ENCODE measurements at places on chromosomes 1 and 21.

DNA sequence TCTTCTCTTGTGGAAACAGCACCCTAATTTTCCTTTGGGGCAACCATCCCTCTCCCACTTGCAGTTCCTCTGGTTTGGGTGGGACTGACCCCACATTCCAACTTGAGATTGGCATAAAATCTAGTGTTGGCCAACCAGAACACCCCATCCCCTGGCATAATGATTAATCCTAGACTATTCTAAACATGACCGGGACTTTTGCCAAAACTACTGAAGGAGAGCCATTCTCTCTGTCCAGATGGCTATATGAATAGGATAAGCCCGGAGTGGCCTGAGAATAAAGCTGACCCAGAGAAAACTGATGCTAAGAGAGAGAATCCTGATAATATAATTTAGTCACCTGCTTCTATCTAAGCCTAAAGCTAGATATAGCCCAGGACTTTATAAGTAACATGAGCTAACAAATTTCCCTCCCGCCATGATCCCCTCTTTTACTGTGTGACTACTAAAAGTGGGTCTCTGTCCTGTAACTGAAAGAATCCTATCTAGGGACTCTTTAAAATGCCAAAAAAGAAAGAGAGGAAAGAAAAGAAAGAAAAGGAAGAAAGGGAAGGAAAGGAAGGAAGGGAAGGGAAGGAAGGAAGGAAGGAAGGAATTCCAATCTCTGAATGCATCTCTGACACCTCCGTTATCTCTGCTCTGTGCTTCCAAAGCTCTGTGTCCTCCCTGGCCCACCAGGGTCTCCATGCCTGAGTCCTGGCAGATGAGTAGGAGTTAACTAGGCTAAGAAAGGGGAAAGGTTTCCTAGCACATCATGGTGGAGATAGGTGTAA lies 28.0 kb upstream of the NRDC start:
- no peak for DNase-seq

DNA sequence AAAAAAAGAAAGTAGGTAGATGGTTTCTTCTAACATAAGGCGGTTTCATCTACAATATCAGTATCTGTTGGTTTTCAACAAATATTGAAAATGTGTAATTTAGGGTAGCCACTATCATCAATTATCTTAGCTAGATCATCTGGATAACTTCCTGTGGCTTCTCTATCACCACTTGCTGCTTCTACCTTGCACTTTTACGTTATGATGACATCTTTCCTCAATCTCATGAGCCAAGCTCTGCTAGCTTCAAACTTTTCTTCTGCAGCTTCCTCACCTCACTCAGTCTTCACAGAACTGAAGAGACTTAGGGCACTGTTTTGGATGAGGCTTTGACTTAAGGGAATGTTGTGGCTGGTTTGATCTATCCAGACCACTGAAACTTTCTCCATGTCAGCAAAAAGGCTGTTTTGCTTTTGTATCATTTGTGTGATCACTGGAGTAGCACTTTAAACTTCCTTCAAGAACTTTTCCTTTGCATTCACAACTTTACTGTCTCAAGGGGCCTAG lies 144.9 kb upstream of the HP1BP3 start:
- peak; percentile 4 for DNase-seq

GRCh38 chr1:3349161-3349967 lies 105.1 kb upstream of the ARHGEF16 start:
- DNase-seq, result no peak

DNA sequence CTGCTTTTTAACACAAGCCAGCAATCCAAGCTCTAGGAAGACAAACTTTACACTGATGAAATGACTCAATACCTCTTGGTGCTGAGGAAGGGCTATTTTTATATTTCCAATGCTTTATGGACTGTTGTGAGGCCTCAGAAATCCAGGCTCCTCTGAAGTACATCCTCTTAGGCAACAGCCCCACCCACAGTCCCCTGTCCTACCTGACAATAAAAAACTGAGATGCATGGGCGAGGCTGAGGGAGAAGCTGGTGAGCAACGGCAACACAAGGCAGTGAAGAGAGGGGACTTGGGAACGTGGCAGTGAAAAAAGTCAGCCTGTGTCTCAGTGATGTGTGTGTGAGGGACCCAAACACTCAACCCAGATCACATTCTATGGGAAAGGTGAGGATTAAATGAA lies 10.1 kb upstream of the CPT2 start:
- DNase-seq, result no peak

GRCh38 chr1:36696261-36696940 lies 213.7 kb upstream of the CSF3R start:
- DNase-seq, result no peak

Measured in CD8-positive, alpha-beta T cell (primary cell).